SK-N-MC (cell line): ENCODE measurements at places on chromosomes 12 and 14.

GRCh38 chr12:40946612-40947194 is 241.4 kb upstream of the PDZRN4 start:
- DNase-seq = peak; percentile 66

DNA sequence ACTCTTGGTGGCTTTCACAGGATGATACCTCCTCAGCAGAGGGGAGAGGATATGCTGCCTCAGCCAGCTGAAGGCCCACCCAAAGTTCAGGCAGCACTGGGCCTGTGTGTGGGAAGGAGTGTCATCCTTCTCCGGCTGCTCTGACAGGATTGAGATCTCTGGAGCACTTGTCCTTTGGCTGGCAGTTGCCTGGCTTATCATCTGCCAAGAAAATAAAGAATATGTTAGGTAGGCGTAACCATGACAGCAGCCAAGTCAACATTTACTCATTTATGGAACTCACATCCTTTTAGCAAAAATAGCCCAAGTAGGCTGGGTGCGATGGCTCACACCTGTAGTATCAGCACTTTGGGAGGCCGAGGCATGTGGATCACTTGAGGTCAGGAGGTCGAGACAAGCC is 68.5 kb downstream of the PPFIBP1 start:
- no peak for DNase-seq

DNA sequence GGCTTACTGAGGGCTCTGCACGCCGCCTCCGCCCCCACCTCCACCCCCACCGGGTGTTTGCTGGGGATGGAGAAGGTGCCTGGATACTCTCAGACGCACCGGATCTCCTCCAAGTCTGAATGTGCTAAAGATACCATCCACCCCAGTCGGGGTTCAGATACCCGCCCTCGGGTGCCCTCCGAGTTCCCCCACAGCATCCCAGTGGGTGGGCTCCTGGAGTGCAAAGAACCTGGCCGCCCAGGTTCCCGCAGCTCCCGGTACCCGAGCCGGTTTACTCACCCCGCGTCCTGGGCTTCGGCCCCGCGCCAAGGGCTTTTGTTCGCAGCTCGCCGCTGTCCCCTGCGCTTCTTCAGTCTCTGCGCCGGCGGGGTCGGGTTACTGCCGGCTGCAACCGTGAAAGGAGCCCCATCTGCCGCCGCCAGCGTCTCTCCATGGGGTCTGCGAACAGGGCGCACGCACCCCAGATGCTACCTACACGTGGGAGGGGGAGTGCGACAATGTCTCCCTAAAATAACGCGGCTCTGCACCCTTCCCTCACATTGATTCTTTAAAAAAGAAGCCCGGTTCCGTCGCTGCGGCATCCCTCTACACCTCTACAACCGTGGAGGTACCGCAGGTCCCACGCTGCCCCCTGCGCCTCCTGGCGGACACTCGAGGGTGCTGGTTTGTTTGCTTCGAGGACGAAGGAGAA is at the start of gene CCDC177:
CCDC177 (minus strand) TSS at position 609 of the 691 bp plus-strand sequence. CDS start 1,249 bp downstream, outside the sequence.
- no peak for DNase-seq

DNA sequence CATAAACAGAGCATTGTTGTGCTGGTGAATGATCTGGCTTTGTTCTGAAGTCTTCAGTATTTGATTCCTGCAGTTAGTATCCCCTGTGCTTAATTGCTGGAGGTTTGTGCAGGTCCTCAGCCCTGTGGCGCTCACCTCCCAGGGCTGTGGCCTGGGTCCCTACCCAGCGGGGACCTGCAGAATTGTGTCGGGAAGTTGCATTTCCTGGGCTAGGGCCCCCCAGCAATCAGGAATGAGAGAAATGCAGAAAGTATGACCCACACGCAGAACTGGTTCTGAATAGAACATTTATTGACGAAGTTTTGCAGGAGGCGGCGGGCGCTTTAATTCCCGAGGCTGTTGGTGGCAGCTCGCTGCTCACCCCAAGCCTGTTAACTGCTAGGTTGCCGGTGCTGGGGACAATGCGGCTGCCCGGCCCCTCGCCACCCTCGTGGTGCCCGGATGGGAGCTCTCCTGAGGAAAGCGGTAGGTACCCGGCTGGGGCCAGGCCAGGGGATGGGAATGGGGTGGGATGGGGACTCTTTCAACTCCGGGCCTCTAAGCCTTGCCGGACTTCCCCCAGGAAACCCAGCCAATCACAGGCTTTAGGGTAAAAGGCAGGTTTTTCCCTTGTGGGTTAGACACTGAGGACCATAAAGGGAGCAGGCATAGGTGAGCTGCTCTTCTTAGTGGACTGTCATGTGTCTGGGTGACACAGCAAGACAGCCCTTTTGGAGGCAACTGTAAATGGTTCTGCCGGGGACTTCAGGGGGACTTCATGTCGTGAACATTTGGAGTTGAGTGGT is 11.6 kb downstream of the PLEKHG3 start:
- DNase-seq = no peak
